ENCODE measurements at places on chromosomes 11 and 22.

DNA sequence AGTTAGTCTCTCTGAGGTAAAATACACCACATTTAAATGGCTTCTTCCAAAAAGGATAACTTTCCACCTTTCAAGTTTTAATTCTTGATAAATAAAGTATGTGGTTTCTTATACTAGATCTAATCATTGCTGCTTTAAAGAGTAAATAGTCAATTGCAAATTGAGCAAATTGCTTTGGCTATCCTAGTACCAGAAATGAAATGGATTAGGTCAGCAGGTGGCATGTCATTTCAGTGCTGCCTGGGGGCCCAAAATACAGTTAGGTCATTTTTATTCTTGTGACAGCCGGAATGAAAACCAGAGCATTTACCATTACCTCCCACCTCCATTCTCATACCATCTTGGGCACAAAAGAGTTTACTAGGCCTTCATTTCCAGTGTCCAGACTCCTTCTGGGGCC, 70.2 kb downstream of the PHF21A start:
- peaks cover 12% of the 10 kb centered on the region for H3K36me3 ChIP-seq
- H3K4me1 ChIP-seq, result peaks cover under 1% of the 10 kb centered on the region

- DNase-seq, result no peak
- no peaks in the 10 kb centered on the region for H3K27me3 ChIP-seq
- no peak overlapping the region for H3K27ac ChIP-seq
- H3K36me3 ChIP-seq, result no peaks in the 10 kb centered on the region
- H3K4me1 ChIP-seq, result no peaks in the 10 kb centered on the region
These were observed 48.4 kb downstream of the ELP4 start for GRCh38 chr11:31558001-31558400.

DNA sequence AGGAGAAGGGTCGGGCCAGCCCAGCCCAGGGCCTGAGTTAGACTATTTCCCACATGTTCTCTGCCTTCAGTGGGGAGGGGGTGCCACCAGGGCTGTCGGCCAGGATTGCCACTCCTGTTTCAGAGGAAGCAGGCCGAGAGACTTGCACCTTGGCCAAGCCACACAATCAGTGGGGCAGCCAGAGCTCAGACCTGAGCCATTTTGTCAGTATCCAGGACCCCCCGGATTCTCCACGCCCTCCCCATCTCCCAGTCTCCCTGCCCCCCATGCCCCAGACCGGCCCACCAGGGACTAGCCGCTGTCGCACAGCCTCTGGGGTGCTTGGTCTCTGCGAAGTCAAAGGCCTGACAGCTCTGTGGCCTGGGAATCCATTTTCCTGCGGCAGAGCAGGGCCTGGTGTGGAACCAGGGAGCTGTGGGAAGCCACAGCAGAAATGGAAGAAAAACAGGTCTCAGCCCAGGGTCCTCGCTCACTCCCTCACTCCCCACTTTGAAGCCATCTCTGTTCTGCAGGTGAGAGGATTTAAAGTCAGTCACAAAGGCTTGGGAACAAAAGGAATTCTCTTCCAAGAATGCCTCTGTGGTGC, 25.5 kb upstream of the MGAT3 start:
- no peaks in the 10 kb centered on the region for H3K4me1 ChIP-seq
- peak overlapping the region; percentile 48 for H3K27ac ChIP-seq
- no peaks in the 10 kb centered on the region for H3K36me3 ChIP-seq
- no peak overlapping the region for H3K4me3 ChIP-seq
- DNase-seq, result no peak

- H3K27me3 ChIP-seq, result peaks cover 7% of the 10 kb centered on the region
- H3K36me3 ChIP-seq, result peaks cover 59% of the 10 kb centered on the region
- H3K27ac ChIP-seq, result no peak overlapping the region
- H3K4me3 ChIP-seq, result no peak overlapping the region
- DNase-seq, result no peak
- H3K4me1 ChIP-seq, result peaks cover 19% of the 10 kb centered on the region
These were observed 34.2 kb upstream of the CTTN start for GRCh38 chr11:70364178-70364577.

GRCh38 chr11:6482441-6482840, 1.1 kb downstream of the TIMM10B start:
- no peak for DNase-seq
- H3K4me1 ChIP-seq, result peaks cover 30% of the 10 kb centered on the region
- no peaks in the 10 kb centered on the region for H3K27me3 ChIP-seq
- H3K4me3 ChIP-seq, result peak overlapping the region; percentile 93
- peaks cover 13% of the 10 kb centered on the region for H3K36me3 ChIP-seq

GRCh38 chr11:13949876-13950275, 12.6 kb upstream of the SPON1 start:
- no peak overlapping the region for H3K4me3 ChIP-seq
- peaks cover 13% of the 10 kb centered on the region for H3K4me1 ChIP-seq
- DNase-seq, result no peak

DNA sequence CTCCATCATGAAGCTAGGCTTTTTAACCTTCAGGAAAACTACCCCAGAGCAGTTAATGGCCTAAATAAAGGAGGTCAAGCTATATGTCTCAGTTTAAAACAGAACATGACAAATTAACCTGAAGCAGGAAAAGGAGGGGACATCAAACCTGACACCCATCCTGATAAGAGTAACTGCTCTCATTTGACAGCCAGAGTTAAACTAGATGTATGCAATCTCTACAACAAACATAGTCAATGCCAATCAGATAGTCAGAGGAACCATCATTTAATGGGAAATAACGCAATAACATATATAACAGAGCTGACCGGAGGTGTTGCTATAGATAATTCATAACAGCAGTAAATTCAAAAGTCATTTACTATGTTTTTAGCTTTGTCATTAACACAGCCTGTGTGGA, 3.1 kb downstream of the ZNF202 start:
- no peaks in the 10 kb centered on the region for H3K27me3 ChIP-seq
- peaks cover 21% of the 10 kb centered on the region for H3K4me1 ChIP-seq
- no peak overlapping the region for H3K4me3 ChIP-seq

GRCh38 chr11:104073950-104074705, 37.7 kb downstream of the DDI1 start:
- H3K27ac ChIP-seq, result no peak overlapping the region
- no peak overlapping the region for H3K4me3 ChIP-seq
- no peak for DNase-seq
- no peaks in the 10 kb centered on the region for H3K36me3 ChIP-seq

DNA sequence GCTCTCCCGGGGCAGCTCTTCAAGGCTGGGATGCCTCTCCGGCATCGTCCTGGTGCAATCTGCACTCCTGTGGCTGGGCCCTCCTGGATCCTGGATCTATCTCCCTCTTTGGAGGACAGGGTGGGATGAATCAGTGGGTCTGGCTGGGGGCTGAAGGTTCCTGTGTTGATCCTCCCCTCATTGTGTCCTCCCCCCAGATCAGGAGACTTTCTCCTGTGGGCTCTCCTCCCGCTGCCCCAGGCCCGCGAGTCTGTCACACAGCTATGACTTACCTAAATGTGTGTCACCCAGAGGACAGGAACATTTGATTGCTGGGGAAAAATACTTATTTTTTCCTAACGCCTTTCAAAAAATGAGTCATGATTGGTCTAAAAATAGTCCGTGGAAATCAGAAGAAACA, 106.8 kb upstream of the NECTIN1 start:
- peaks cover 17% of the 10 kb centered on the region for H3K27me3 ChIP-seq
- no peaks in the 10 kb centered on the region for H3K36me3 ChIP-seq
- DNase-seq, result no peak
- no peaks in the 10 kb centered on the region for H3K4me1 ChIP-seq

DNA sequence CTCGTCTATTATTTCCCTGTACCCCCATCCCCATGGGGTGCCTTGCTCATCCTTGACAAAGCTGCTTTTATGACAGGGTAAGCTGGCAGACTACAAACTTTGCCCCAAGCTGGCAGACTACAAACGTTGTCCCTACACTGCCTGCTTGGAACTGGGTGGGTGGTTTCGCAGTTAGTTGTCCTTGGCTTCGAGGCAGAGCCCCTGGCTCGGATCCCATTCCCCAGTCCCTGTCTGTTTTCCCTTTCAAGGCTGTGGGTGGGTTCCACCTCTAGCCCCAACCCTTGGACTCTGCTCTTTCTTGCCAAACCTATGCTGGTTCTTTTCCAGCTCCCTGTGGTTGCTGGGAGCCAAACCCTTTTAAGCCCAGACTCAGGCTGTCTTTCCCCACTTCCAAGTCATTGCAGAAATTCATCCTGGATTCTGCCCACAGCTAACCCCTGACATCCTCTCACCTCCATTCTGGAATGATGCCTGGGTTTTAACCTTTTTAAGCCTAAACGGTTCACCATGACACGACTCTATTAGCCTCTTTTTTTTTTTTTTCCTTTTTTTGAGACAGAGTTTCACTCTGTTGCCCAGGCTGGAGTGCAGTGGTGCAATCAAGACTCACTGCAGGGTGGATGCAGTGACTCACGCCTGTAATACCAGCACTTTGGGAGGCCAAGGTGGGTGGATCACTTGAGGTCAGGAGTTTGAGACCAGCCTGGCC, 9.2 kb upstream of the RBM14 start:
- H3K27ac ChIP-seq, result no peak overlapping the region
- peaks cover 9% of the 10 kb centered on the region for H3K4me1 ChIP-seq
- DNase-seq, result no peak
- H3K4me3 ChIP-seq, result no peak overlapping the region
- no peaks in the 10 kb centered on the region for H3K36me3 ChIP-seq

GRCh38 chr11:128039140-128040021, 548.0 kb downstream of the ETS1 start:
- peak overlapping the region; percentile 75 for H3K4me3 ChIP-seq
- H3K36me3 ChIP-seq, result peaks cover 6% of the 10 kb centered on the region
- H3K27ac ChIP-seq, result peak overlapping the region; percentile 93
- DNase-seq, result peak; percentile 73
- peaks cover 39% of the 10 kb centered on the region for H3K4me1 ChIP-seq

GRCh38 chr22:30580896-30581295, 6.4 kb upstream of the GAL3ST1 start:
- DNase-seq, result no peak
- no peak overlapping the region for H3K27ac ChIP-seq
- no peaks in the 10 kb centered on the region for H3K27me3 ChIP-seq
- H3K4me1 ChIP-seq, result peaks cover 3% of the 10 kb centered on the region

GRCh38 chr11:72630104-72630852, 43.9 kb downstream of the PDE2A start:
- H3K4me3 ChIP-seq, result no peak overlapping the region
- H3K27me3 ChIP-seq, result peaks cover 9% of the 10 kb centered on the region
- no peak overlapping the region for H3K27ac ChIP-seq
- DNase-seq, result no peak

DNA sequence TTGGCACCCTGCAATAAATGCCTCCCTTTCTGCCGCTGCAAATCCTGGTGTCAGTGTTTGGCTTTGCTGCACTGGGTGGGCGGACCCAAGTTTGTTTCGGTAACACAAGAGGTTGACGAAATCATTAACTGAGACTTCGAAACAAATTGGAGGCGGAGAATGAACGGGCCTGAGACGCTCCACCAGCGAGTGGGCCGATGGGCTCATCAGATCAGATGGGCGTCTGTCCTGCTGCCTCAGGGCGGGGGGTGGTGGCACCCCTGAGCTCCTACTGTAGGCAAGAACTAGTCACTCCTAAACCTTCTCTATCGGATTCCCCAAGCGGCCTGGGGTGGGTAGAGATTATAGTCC, 918 bp upstream of the CAPN5 start:
- H3K27ac ChIP-seq, result peak overlapping the region; percentile 50
- no peak for DNase-seq
- H3K36me3 ChIP-seq, result no peaks in the 10 kb centered on the region

- peaks cover 32% of the 10 kb centered on the region for H3K36me3 ChIP-seq
- peaks cover 19% of the 10 kb centered on the region for H3K4me1 ChIP-seq
- DNase-seq, result no peak
- H3K27me3 ChIP-seq, result no peaks in the 10 kb centered on the region
- H3K27ac ChIP-seq, result no peak overlapping the region
These were observed 86.8 kb downstream of the PTPRJ start for GRCh38 chr11:48066881-48067800.

DNA sequence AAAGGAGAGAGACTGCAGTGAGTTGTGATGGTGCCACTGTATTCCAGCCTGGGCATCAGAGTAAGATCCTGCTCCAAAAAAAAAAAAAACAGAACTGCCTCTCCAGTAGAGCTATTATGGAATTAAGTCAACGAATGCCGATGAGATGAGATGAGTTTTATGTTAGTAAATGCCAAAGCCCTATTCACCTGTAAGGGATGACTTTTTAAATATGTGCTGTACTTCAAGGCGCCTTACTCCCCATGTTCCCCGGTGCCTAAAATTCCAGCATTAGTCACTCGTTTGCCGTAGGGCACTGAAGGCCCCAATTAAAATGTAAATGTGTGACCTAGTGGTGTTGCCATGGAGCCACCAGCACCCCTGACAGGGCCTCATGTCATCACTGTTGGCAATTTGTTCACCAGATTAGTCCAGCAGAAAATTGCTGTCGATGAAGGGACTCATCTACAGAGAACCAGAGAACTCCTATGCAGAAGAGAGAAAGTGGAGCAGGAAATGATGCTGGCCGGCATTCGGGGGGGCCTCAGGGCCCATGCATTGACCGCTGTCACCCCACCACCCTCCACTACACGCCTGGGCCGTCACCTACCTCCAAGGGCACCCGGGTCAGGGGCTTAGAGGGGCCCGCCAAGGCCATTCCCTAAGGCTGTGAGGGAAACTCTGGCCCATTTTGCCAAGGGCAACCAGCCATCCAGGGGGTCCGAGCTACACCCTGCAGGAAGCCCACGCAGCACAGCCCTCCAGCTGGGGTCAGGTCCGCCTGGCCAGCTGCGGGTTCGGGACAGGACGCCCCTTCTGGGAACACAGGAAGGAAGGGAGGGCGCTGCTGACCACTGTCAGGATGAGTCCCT, 17.8 kb downstream of the LIF start:
- H3K4me3 ChIP-seq, result no peak overlapping the region
- H3K4me1 ChIP-seq, result peaks cover 59% of the 10 kb centered on the region
- no peaks in the 10 kb centered on the region for H3K27me3 ChIP-seq
- no peak for DNase-seq
- H3K36me3 ChIP-seq, result peaks cover 5% of the 10 kb centered on the region
- H3K27ac ChIP-seq, result peak overlapping the region; percentile 74

DNA sequence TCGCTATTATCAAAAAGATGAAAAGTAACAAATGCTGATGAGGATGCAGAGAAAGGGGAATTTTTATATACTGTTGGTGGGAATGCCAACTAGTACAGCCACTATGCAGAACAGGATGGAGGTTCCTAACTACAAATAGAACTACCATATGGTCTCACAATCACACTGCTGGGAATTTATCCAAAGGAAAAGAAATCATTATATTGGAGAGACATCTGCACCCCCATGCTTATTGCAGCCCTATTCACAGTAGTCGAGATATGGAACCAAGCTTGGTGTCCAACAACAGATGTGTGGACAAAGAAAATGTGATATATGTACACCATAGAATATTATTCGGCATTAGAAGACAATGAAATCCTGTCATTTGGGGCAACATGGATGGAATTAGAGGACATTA, 19.6 kb upstream of the POU2AF2 start:
- H3K27me3 ChIP-seq, result peaks cover 25% of the 10 kb centered on the region
- peaks cover 31% of the 10 kb centered on the region for H3K4me1 ChIP-seq
- peaks cover 1% of the 10 kb centered on the region for H3K36me3 ChIP-seq

DNA sequence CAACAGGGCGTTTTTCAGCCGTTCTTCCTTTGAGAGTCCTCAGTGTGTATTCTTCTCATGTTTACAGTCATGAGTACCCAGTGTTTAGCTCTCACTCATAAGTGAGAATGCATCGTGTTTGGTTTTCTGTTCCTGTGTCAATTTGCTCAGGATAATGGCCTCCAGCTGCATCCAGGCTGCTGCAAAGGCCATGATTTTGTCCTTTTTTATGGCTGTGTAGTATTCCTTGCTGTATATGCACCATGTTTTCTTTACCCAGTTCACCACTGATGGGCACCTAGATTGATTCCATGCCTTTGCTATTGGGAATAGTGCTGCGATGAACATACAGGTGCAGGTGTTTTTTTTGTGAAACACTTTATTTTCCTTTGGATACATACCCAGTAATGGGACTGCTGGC, 23.5 kb downstream of the B3GAT1 start:
- peaks cover 14% of the 10 kb centered on the region for H3K4me1 ChIP-seq
- H3K36me3 ChIP-seq, result no peaks in the 10 kb centered on the region
- no peak for DNase-seq
- H3K27me3 ChIP-seq, result peaks cover 19% of the 10 kb centered on the region
